ENCODE measurements at places on chromosomes 2 and 18.

DNA sequence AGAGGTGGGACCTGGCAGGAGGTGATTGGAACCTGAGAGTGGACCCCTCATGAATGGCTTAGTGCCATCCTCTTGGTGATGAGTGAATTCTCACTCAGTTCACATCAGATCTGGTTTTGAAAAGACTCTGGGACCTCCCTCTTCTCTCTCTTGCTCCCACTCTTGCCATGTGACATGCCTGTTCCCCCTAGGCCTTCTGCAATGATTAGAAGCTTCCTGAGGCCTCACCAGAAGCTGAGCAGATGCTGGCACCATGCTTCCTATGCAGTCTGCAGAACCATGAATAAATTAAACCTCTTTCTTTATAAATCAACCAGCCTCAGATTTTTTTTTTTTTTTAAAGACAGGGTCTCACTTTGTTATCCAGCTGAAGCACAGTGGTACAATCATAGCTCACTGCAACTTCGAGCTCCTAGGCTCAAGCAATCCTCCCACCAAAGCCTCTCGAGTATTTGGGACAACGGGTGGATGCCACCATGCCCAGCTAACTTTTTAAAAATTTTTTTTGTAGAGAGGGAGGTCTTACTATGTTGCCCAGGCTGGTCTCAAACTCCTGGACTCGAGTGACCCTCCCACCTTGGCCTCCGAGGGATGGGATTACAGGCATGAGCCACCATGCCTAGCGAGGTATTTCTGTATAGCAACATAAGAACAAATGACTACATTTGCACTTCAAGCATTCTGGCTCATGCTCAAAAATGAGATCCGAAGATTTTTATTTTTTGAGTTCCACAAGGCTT is 2.0 kb upstream of the ZFAND2B start:
- DNase-seq: no peak

DNA sequence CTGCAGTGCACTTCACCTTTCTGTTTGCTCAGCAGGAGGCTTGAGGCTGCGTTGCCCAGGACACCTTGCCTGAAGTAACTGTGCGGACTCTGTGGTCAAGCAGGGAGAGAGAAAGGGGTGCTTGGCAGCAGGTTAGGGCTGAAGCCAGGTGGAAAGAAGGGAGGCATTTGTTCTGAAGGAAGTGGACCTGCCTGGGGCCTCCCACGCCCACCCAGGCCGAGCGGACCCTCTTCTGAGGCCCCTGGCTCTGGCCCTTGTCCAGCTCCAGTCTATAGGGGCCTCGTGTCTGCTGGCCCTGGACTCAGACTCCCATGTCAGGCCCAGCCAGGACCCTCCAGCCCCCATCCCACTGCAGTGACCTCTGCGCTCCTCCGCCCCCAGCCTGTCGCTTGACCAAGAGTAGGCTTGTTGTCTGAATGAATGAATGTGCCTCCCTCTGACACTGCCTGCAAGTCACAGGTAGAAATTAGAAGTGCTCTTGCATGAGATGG is 2.5 kb downstream of the SNED1 start:
- no peak for DNase-seq

- DNase-seq: peak; percentile 75
Observed at GRCh38 chr2:197281421-197281820, 29.2 kb downstream of the ANKRD44 start.

GRCh38 chr18:12238826-12239225 is 15.3 kb upstream of the CIDEA start:
- DNase-seq: peak; percentile 62

DNA sequence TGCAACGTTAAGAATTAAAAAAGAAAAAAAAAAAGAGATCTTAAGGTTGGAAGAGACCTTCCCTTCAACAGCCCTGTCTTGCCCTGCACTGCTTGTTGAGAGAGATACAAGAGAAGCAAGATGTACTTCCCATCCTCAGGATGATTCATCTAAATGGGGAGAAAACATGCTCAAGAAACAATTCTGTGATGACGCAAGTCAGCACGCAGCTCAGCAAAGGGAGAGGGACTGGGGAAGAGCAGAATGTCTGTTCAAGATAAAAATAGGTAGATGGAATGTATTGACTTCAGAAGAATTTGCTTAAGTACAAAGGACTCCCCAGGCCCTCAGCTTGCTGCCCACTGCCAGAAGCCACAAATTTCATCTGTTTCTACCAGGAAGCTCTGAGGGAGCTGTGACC is 198.2 kb upstream of the SPRED2 start:
- peak; percentile 81 for DNase-seq

GRCh38 chr2:19576411-19576810 is 218.0 kb upstream of the OSR1 start:
- no peak for DNase-seq
